ENCODE measurements at places on chromosomes 13 and 19.

DNA sequence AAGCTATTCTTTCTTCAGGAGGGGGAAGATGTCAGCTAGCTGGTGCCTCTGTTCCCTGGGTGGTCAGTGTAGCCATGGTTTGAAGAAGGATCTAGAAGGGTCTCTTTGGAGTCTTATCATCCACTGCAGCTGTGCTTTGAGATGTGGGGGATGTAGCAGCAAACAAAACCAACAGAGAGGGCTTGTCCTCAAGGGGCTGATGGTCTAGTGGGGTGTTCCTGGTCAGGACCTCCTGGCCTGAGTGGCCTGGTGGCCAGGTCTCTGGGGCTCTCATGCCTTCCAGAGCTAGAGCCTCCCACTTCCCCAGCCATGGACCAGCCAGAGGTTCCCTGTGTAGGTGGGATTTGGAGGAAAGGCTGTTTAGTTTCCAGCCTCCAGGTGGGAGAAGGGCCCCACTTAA lies 40.3 kb downstream of the LYL1 start:
- no peak for DNase-seq

- no peak for DNase-seq
These were observed 92.6 kb downstream of the OLFM4 start for GRCh38 chr13:53121131-53121773.

GRCh38 chr19:42281827-42282762 lies 13.0 kb downstream of the CIC start:
- no peak for DNase-seq

DNA sequence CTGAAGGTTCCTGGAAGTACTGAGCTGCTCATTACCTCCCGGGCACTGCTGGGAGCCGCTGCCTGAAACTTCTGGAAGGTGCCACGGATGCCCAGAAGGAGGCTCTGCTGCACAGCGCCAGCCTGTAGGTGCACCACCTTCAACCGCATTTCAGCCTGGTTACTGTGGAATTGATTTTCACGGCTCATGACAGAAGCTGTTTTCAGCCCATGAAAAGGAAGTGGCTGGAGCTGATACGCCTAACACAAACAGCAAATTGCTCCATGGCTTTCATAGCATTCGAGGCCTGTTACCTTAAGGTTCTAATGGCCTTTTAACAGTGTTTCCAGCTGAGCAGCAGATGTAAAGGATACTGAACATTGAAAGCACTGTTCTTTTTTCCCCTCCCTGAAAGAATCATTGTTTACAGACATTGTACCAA lies 22.0 kb downstream of the GPC6 start:
- no peak for DNase-seq

DNA sequence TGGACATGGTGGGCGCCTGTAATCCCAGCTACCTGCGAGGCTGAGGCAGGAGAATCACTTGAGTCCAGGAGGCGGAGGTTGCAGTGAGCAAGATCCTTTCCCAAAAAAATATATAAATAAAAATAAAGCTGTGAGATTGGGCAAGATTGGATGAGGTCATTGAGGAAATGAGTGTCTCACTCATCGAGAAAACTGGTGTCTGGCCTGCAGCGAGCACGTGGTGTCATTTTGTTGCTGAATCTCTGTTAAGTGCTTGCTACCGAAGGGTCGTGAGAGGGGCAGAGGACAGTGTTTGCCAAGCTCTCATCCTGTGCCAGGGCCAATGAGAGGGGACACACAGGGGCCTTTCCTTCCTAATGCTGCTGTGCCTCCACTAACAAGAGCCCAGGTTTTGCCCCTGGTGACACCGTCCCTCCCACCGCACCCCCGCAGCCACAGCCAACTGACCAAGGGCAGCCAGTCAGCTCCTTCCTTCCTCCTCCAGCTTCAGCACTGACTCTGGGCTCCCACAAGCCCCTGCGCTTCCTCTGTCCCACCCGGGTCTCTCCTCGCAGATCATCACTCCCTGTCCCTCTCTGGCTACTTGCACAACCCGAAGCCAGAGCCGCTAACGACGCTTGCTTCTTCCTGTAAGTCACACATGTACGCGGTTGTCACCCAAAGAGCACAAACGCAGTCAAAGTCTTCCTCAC lies 3.2 kb downstream of the POLD1 start:
- DNase-seq = peak; percentile 91

DNA sequence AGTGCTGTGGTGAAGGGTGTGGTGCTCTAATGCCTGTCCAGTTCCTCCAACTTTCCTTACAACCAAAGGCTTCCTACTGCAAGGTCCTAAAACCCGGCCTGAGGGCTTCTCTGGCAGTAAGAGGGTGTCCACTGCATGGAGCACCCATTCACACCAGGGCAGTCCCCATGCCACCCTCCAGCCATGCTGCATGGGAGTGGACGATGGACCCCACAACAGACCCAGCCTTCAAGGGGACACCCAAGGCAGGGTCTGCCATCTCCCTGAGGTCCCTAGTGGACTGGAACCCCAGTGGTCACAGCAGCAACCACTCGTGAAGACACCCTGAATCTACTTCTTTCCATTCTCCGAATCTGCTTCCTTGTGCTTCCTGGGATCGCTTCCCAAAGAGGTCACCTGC lies 117.6 kb upstream of the SOX1 start:
- DNase-seq = no peak

GRCh38 chr19:54518844-54519243 lies 16.2 kb downstream of the LAIR2 start:
- DNase-seq = no peak

Data from CD14-positive monocyte (primary cell).